Forelimb muscle (tissue), 1 donor: ENCODE measurements at places on chromosomes 11 and 22. TPM values are rescaled to one million over a fixed set of nuclear protein-coding genes. Genes with fewer than 3 reads are reported as not detected.

Gene ART1
- polyA plus RNA-seq: 7.2 TPM

Gene TUBA8
- polyA plus RNA-seq: 25.1 TPM

Gene GTSE1
- polyA plus RNA-seq: 8.2 TPM

Gene JHY
- 1.3 TPM for polyA plus RNA-seq

Gene PIH1D2
- 1.1 TPM for polyA plus RNA-seq

DNA sequence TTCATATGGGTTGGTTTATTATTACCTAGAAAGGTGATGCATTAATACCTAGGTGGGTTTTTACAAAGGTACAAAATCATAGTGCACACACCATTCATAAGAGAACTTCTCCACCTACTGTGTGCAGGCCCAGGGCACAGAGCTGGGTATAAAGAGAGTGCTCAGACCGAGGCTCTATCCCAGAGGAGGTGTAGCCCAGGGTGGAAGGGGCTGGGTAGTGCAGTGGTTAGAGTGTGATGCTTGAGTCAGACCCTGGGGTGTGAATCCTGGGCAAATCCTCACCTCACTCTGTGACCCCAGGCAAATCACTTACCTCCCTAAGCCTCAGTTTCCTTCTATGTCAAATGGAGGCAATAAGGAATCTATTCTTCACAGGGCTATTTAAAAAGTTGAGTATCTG lies 32.2 kb downstream of the PARVG start:
- no peak for DNase-seq

- DNase-seq: no peak
Measured at GRCh38 chr22:46336119-46337078, 885 bp downstream of the TRMU start.

DNA sequence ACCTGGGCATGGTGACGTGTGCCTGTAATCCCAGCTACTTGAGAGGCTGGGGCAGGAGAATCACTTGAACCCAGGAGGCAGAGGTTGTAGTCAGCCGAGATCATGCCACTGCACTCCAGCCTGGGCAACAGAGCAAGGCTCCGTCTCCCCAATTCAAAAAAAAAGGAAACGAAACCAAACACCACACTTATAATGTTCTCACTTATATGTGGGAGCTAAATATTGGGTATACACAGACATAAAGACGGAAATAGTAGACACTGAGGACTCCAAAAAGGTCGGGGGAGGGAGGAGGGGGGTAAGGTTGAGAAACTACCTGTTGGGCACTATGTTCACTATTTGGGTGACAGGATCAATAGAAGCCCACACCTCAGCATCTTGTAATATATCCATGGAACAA lies 94.3 kb downstream of the GAB2 start:
- DNase-seq: no peak

DNA sequence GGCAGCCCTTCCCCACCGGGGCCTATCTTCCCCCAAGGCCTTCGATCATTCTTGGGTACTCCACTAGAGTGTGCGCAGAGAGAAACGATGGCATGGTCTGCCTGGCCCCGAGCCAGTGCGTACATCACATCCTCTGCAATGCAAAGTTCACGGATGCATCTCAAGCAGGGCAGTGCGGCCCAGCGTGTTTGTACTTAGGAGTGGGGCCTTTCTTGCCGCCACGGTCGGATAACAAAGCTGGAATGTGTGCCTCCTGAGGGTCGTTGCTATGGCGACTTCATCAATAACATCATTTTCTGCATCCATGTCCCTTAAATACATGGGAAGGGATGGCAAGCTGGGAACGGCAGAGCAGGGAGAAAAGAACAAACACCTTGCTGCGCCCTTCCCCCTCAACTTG lies 73.9 kb downstream of the SCUBE1 start:
- DNase-seq: no peak

DNA sequence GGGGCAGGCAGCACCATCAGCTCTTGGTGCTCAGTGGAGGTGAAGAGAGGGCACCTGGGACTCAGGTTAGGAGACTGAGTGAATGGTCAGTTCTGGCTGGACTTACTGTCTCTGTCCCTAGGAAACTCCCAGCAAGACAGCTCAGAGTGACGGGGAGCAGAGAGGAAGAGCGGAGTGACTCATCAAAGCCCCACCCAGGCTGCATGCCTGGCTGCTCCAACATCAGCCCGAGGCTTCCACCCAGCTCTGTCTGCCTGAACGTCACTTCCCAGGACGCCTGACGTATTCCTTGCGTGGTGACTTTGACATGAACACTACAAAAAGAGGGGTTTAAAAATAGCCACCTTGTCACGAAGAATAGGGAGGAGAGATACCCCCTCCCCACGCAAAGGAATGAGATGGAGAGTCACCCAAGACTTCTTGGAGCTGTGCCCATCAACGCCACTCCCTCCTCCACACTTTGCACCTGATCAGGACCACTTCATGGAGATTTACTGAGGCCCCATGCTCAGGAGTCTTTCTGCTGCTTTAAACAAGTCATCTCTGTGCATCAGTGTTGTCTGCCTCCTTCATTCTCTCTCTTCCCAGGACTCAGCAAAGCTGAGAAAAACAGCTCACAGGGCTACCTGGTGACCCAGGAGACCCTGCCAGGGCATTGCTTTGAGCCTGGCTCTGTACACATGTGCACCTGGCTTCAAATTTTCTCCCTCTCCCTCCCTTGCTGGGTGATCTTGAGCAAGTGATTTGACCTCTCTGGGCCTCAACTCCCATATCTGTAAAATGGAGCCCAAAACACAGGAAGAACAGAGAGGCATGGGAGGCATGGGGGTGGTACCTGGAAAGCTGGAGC lies 83.1 kb downstream of the MN1 start:
- DNase-seq: peak; percentile 77

- no peak for DNase-seq
Measured at GRCh38 chr22:29146771-29147170, 58.9 kb upstream of the EMID1 start.

DNA sequence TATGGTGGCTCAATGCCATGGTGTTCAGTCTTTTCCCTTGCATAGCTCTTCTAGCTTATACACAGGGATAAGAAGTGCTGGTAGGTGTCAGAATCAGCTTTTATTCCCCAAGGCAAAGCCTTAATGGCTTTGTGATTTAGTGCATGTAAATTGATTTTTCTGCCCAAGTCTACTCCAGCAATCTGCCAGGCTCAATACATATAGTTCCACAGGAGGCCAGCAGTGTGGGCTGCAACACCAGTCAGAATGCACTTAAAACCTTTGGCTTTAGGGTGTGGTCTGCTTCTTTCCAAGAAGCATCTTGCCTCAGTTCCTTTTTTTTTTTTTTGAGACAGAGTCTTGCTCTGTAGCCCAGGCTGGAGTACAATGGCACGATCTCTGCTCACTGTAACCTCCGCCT lies 14.5 kb upstream of the CAPRIN1 start:
- DNase-seq: no peak

GRCh38 chr11:83033972-83034672 lies 37.6 kb downstream of the RAB30 start:
- DNase-seq: no peak

GRCh38 chr22:49996518-49997250 lies 15.9 kb downstream of the IL17REL start:
- no peak for DNase-seq

- DNase-seq: no peak
Measured at GRCh38 chr11:110298301-110298765, 1.9 kb upstream of the RDX start.

DNA sequence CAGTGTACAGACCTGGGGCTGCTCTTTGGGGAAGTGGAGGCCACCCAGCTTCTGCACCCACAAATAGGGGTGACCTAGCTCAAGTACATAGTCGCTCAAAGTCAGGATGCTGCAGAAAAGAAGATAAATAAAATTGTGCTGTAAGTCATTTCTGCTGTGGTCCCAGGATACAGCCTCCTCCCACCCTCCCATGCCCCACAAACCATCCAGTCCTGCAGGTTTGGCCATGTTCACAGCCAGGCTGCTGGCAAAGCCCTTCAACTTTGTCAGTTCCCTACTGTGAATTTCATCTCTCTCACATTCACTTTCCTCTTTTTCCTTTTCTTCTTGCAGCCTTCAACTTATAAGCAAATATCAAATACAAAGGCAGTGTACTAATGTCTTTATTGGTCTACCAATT lies 33.6 kb downstream of the THOC5 start:
- DNase-seq: no peak

DNA sequence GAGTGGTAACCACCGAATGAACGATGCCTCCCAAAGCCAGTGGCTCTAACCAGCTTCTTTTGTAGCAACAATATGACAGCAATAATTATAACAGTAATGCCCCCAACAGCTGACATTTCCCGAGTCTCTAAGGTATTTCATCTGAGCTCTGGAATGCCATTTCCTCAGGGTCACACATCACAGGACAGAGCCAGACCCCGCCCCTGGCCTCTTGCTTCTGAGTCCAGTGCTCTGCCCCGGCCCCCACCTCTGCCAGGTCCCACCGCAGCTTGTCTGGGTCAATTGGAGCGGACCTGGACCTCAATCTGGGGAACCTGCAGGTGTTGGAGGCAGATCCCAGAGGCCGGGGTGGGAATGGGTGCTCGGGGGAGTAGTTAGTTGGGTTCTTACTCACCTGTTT lies 63.8 kb downstream of the IGLL1 start:
- no peak for DNase-seq
